ENCODE measurements at places on chromosomes 16 and 17. TPM values are rescaled to one million over a fixed set of nuclear protein-coding genes. Genes with fewer than 3 reads are reported as not detected.

The CDH15 gene
- polyA plus RNA-seq = 217 TPM

DNA sequence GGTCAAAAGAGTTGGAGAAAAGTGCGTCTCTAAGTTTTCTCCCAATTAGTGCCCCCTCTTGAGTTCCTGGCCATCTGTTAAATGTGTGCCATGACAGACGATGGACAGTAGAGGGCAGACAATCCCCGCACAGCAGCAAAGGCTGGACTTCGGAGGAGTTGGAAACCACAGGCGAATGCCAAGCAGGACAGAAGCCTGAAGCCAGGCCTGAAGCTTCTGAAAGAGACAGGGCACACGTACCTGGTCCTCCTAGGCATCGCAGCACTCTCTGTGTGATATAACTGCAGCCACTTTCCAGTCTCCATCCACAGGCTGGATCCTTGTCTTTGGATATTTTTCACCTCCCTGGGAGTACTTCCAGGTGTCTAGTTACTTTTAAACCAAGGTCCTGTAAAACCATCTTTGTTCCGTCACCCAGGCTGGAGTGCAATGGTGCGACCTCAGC, 14.5 kb downstream of the C17orf100 start:
- peak; percentile 59 for DNase-seq

GRCh38 chr17:49029801-49030200, 32.6 kb downstream of the IGF2BP1 start:
- no peak for DNase-seq

GRCh38 chr16:57384248-57385070, 12.2 kb downstream of the CX3CL1 start:
- DNase-seq = no peak

- DNase-seq = no peak
Observed at GRCh38 chr16:6206080-6206479, 1108.5 kb upstream of the EEF2KMT start.

GRCh38 chr16:83951544-83951943, 1.5 kb upstream of the OSGIN1 start:
- no peak for DNase-seq

Measured in forelimb muscle (tissue), 1 donor.